K562 (cell line): ENCODE measurements at places on chromosomes 11 and 22. TPM values are rescaled to one million over a fixed set of nuclear protein-coding genes. Genes with fewer than 3 reads are reported as not detected.

- no peak overlapping the region for H3K4me3 ChIP-seq
- peak; percentile 65 for DNase-seq
- H3K36me3 ChIP-seq, result no peaks in the 10 kb centered on the region
- H3K27me3 ChIP-seq, result no peaks in the 10 kb centered on the region
Measured at GRCh38 chr11:75534259-75535069, 8.7 kb upstream of the GDPD5 start.

GRCh38 chr11:75721852-75722668, 4.4 kb downstream of the MOGAT2 start:
- no peak overlapping the region for H3K4me3 ChIP-seq
- no peak for DNase-seq
- H3K27me3 ChIP-seq, result no peaks in the 10 kb centered on the region
- no peaks in the 10 kb centered on the region for H3K36me3 ChIP-seq

DNA sequence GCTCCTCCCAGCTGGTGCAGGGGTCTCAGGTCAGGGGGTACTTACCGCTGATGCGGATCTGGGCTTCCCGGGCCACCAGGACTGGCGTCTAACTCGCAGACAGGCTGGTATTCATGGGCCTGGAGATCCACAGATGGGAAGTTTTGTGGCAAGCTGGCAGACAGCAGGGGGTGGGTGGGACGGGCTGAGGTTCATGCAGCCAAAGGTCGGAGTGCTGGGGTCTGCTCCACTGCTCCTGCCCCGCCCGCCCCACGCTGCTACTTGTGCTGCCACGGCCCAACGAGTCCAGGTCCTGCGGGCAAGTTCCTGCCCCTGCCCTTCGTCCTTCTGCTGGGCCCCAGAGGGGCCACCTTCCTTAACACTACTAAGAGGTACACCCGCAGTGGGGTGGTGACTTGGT, 3.1 kb downstream of the ACY3 start:
- peaks cover 2% of the 10 kb centered on the region; the same call in 1 of the 3 replicates for H3K27me3 ChIP-seq
- no peaks in the 10 kb centered on the region for H3K36me3 ChIP-seq
- DNase-seq, result no peak
- no peak overlapping the region for H3K27ac ChIP-seq
- H3K4me1 ChIP-seq, result no peaks in the 10 kb centered on the region; the same call in 2 of the 3 replicates
- H3K4me3 ChIP-seq, result no peak overlapping the region

GRCh38 chr11:829847-830294, 2.2 kb downstream of the CRACR2B start:
- no peak overlapping the region for H3K27ac ChIP-seq
- peaks cover 20% of the 10 kb centered on the region; the same call in 1 of the 3 replicates for H3K36me3 ChIP-seq
- no peak overlapping the region for H3K4me3 ChIP-seq
- peaks cover 33% of the 10 kb centered on the region for H3K4me1 ChIP-seq

DNA sequence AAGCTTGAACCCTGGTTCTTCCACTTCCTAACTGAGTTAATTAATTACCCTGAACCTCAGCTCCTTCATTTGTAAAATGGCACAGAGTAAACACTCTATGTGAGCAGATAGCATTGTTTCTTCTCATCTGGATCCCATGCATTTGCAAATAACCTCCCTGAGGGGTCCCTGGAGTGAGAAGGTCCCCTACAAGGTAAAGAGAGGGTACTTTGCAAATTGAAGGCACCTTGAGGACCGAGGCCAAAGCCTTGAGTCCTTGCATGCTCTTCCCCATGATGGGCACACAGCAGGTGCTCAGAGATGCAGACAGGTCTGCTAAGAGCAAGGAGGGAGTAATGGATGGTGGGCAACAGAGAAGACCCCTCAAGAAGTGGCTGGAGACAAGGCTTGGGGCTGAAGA, 33.2 kb downstream of the OTOG start:
- H3K27me3 ChIP-seq, result peaks cover 33% of the 10 kb centered on the region
- no peaks in the 10 kb centered on the region for H3K4me1 ChIP-seq
- H3K36me3 ChIP-seq, result no peaks in the 10 kb centered on the region
- DNase-seq, result no peak

GRCh38 chr11:2473361-2474058, 28.7 kb downstream of the KCNQ1 start:
- peaks cover 10% of the 10 kb centered on the region; the same call in 1 of the 3 replicates for H3K27me3 ChIP-seq
- no peaks in the 10 kb centered on the region for H3K4me1 ChIP-seq
- H3K36me3 ChIP-seq, result no peaks in the 10 kb centered on the region
- no peak for DNase-seq
- no peak overlapping the region for H3K27ac ChIP-seq
- no peak overlapping the region for H3K4me3 ChIP-seq

DNA sequence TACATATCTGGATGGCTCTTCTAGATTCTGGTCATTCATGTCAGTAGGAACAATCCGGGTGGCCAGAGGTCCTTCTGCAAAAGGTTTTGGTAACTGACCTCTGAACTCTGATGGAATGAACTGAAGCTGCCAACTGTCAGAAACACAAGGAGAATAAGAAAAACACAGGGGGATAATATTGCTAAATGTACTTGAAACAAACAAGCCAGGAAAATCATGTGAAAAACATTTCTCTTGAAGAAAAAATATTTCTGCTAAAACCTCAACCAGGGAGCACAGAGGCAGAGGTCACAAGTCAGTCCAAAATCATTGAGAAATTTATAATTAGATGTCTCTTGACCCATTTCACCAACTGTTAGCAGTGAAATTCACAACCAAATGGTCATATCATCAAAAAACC, 35.2 kb downstream of the ALG9 start:
- H3K27ac ChIP-seq, result no peak overlapping the region
- H3K36me3 ChIP-seq, result peaks cover 30% of the 10 kb centered on the region; the same call in 2 of the 3 replicates
- DNase-seq, result no peak
- H3K4me1 ChIP-seq, result peaks cover under 1% of the 10 kb centered on the region; the same call in 2 of the 3 replicates
- no peak overlapping the region for H3K4me3 ChIP-seq

GRCh38 chr22:19195796-19196731, 17.5 kb upstream of the SLC25A1 start:
- H3K36me3 ChIP-seq, result no peaks in the 10 kb centered on the region
- peaks cover 82% of the 10 kb centered on the region for H3K27me3 ChIP-seq

- H3K4me3 ChIP-seq, result no peak overlapping the region
- H3K27ac ChIP-seq, result no peak overlapping the region
- DNase-seq, result no peak
- H3K27me3 ChIP-seq, result peaks cover 30% of the 10 kb centered on the region
- H3K4me1 ChIP-seq, result no peaks in the 10 kb centered on the region
- no peaks in the 10 kb centered on the region for H3K36me3 ChIP-seq
Measured at GRCh38 chr11:120188371-120188770, 22.5 kb upstream of the OAF start.

- H3K4me1 ChIP-seq, result peaks cover 10% of the 10 kb centered on the region
- H3K27ac ChIP-seq, result peak overlapping the region; percentile 84
- H3K36me3 ChIP-seq, result no peaks in the 10 kb centered on the region
- DNase-seq, result no peak
Measured at GRCh38 chr11:95924414-95924760, 480 bp upstream of the MTMR2 start.

- DNase-seq, result no peak
- peak overlapping the region; percentile 79 for H3K4me3 ChIP-seq
- H3K27ac ChIP-seq, result peak overlapping the region; percentile 98
- no peaks in the 10 kb centered on the region for H3K27me3 ChIP-seq
- H3K4me1 ChIP-seq, result peaks cover 62% of the 10 kb centered on the region
Measured at GRCh38 chr11:65420979-65421793, 1.4 kb upstream of the NEAT1 start.

GRCh38 chr11:112971827-112972226, 10.6 kb downstream of the NCAM1 start:
- H3K36me3 ChIP-seq, result no peaks in the 10 kb centered on the region
- no peak overlapping the region for H3K4me3 ChIP-seq
- DNase-seq, result no peak
- no peaks in the 10 kb centered on the region for H3K27me3 ChIP-seq
- no peaks in the 10 kb centered on the region for H3K4me1 ChIP-seq

DNA sequence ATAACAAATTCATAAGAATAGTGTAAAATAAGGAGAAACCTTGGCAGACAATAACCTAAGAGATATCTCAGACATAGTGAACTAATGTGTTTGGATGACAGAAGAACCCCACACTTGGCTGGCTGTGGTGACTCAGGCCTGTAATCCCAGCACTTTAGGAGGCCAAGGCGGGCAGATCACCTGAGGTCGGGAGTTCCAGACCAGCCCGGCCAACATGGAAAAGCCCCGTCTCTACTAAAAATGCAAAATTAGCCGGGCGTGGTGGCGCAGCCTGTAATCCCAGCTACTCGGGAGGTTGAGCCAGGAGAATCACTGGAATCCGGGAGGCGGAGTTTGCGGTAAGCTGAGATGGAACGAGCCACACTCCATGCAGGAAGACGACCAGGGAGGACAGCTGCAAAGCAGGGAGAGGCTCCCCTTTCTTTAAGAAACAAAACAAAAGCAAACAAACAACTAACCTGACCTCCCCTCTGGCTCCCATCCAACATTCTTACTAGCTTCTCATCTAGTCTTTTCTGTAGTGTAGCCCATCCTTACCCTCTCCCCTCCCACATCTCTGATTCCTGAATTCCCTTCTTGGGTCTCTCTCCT, 84.2 kb downstream of the ZNF280B start:
- H3K36me3 ChIP-seq, result no peaks in the 10 kb centered on the region
- no peak overlapping the region for H3K4me3 ChIP-seq
- H3K27me3 ChIP-seq, result peaks cover 41% of the 10 kb centered on the region
- H3K27ac ChIP-seq, result no peak overlapping the region
- H3K4me1 ChIP-seq, result no peaks in the 10 kb centered on the region

- peaks cover 4% of the 10 kb centered on the region; the same call in 2 of the 3 replicates for H3K4me1 ChIP-seq
- no peaks in the 10 kb centered on the region for H3K27me3 ChIP-seq
- no peak overlapping the region for H3K27ac ChIP-seq
- no peak overlapping the region for H3K4me3 ChIP-seq
- no peak for DNase-seq
Measured at GRCh38 chr11:43927925-43928707, 14.3 kb upstream of the C11orf96 start.

DNA sequence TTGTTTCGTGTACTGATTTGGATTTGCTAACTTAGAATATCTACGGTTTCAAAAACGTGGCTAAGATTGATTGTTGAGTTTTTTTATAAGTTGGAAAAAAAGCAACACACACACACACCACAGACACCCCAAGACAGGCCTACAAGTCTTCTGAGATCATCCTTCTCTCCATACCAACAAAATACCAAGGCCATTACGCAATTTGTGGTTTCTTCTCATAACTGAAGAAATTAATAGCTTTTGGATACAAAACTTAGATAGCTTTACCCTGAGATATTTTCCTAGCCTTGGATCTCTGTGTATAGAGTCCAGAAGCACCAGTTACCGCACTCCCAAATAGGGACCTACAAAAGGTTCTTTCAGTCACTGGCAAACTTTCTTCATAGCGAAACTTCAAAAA, 113.6 kb downstream of the SIK3 start:
- no peaks in the 10 kb centered on the region for H3K36me3 ChIP-seq
- H3K4me3 ChIP-seq, result no peak overlapping the region
- no peak for DNase-seq
- H3K27ac ChIP-seq, result no peak overlapping the region
- no peaks in the 10 kb centered on the region for H3K27me3 ChIP-seq

- H3K36me3 ChIP-seq, result no peaks in the 10 kb centered on the region
- peak overlapping the region; percentile 15; the same call in 1 of the 2 replicates for H3K4me3 ChIP-seq
- peak overlapping the region; percentile 97 for H3K27ac ChIP-seq
- no peaks in the 10 kb centered on the region for H3K27me3 ChIP-seq
Measured at GRCh38 chr22:46934746-46935491, 172.5 kb downstream of the TBC1D22A start.

Gene MUC5B
- polyA plus RNA-seq, result 0.04 TPM in 1 of 2 replicates, not detected in the other

Gene TRIM64C
- polyA plus RNA-seq, result not detected in 2 replicates

Gene TRIM48
- not detected in 2 replicates for polyA plus RNA-seq

Gene MS4A8
- polyA plus RNA-seq, result not detected in 2 replicates

Gene MAPK11
- 10.6 and 11.5 TPM in 2 replicates for polyA plus RNA-seq

Gene OMP
- not detected in 2 replicates for polyA plus RNA-seq

Gene OR5B21
- not detected in 2 replicates for polyA plus RNA-seq

Gene SLC37A2
- 1.0 and 1.2 TPM in 2 replicates for polyA plus RNA-seq

Gene CTSW
- not detected in 2 replicates for polyA plus RNA-seq

Gene PYGM
- polyA plus RNA-seq, result 0.55 and 0.68 TPM in 2 replicates

Gene GPR83
- polyA plus RNA-seq, result 0.08 TPM in 1 of 2 replicates, not detected in the other

Gene GRAP2
- polyA plus RNA-seq, result 76.8 and 88.7 TPM in 2 replicates

Gene ROM1
- 3.8 and 3.9 TPM in 2 replicates for polyA plus RNA-seq

Gene KDM4D
- polyA plus RNA-seq, result 0.48 and 0.59 TPM in 2 replicates
